ENCODE measurements at places on chromosomes 16 and 17.

DNA sequence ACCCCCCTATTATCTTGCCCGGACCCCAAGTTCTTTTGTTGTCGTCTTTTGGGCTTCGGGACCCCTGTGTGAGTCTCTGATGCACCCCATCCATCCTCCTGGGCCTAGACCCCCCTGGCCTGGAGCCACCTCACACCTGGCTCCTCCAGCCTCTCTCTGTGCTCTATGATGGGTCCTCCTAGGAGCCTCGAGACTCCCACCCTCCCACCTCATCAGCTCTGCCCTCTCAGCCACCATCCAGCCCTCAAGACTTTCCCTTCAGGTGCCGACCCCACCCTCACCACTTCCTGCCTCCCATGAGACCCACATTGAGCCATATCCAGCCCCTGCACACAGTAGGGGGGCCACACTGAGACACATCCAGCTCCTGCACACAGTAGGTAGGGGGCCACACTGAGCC lies 8.7 kb upstream of the ATP2A3 start:
- no peak for DNase-seq

- DNase-seq, result no peak
Observed at GRCh38 chr17:410543-411401, 58.2 kb upstream of the RPH3AL start.

GRCh38 chr16:77986011-77986740 lies 36.2 kb upstream of the CLEC3A start:
- no peak for DNase-seq

GRCh38 chr16:11447272-11447671 lies 102.0 kb downstream of the RMI2 start:
- DNase-seq, result no peak

- DNase-seq, result no peak
Observed at GRCh38 chr16:15866451-15866850, 9.6 kb upstream of the MYH11 start.

- DNase-seq, result no peak
Observed at GRCh38 chr17:13441873-13442272, 159.9 kb downstream of the HS3ST3A1 start.

GRCh38 chr17:2125013-2125535 lies 70.2 kb downstream of the HIC1 start:
- DNase-seq, result no peak

DNA sequence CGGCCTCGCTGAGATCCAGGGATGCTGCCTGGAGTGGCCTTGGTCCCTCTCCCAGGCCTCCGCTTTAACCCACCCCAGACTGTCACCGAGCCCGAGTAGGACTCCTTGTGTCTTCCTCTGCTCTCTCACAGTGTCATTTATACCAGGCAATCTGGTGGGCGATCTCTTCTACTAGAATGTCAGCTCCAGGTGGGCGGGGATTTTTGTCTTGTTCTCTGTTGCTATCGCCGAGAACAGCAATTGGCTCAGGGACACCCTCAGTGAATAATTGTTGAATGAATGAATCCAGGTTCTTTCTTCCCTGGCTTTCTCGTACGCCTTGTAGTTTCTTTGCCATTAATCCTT lies 591 bp downstream of the DHX38 start:
- no peak for DNase-seq

GRCh38 chr17:37247825-37248224 lies 128.0 kb upstream of the C17orf78 start:
- no peak for DNase-seq

DNA sequence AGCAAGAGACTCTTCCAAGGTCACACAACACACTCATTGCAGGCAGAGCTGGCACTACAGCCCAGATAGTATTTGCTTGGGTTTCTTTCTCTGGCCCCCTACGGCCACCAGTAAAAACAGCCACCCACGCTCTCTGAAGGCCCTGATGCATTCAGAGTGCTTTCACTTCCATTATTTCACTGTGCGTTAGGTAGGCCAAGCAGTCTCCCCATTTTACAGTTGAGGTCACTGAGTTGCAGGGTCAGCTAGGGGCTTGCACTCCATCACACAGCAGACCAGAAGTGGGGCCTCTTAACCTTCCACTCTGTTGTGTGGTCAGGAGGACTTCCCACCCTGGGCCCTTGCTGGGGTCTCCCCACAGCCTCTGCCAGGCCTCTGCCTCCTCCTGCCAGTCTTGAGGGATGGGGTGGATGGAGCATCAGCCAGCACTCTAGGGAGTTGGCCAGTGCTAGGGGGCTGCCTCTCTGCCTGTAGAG lies 2.5 kb downstream of the TBX21 start:
- DNase-seq, result no peak

DNA sequence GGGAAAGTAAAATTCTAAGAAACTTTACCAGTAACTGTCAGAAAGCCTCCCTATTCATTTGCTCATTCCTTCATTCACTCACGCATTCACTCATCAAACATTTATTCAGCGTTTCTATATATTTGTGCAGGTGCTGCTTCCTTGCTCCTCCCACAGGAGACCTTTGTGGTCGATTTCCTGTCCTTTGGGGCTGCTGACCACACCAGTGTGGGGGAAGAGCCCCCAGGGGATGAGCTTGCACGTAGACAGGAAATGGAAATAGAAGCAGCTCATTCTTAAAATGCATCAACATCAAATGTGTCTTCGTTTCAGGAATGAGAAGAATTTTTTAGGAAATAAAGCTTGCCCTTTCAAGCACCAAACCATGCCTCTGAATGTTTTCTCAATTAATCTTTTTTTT lies 9.6 kb downstream of the PIK3R6 start:
- DNase-seq, result no peak

- no peak for DNase-seq
Observed at GRCh38 chr17:50498021-50498874, 10.0 kb upstream of the MYCBPAP start.

DNA sequence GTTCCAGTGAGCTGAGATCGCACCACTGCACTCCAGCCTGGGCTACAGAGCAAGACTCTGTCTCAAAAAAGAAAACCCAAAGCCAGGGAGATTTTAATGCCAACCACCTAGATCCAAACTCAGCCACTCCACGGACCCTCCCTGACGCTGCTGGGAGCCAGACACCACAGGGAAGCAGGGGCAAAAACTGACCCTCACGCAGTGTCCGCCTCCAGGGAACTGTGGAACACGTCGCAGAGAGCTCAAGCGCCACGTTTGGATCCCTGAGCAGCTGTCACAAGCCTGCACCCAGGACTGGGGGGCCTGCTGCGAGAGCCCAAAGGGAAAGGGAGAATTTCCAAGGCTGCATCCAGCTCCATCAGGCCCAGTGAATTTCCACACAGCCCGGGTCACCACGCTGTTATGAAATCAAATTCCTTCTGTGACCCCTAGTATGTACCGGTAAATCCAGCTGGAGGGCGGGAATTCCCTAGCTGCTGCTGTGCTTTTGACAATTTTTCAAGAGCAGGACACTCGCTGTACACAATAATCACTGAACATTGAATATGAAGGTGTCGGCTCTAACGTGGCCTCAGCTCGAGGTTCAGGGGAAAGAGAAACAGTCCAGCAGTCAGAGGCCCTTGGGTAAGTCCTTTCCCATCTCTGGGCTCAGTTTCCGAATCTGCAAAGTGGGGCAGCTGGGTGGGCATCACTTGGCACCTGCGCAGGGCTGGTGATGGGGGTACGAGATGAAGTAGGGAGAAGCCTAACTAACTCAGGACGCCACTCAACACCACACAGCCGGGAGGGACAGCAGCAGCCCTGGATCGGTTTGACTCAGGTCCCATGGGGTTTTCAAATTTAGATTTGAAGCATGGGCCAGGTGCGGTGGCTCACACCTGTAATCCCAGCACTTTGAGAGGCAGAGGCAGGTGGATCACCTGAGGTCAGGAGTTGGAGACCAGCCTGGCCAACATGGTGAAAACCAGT lies 8.6 kb downstream of the CARHSP1 start:
- peak; percentile 68 for DNase-seq

DNA sequence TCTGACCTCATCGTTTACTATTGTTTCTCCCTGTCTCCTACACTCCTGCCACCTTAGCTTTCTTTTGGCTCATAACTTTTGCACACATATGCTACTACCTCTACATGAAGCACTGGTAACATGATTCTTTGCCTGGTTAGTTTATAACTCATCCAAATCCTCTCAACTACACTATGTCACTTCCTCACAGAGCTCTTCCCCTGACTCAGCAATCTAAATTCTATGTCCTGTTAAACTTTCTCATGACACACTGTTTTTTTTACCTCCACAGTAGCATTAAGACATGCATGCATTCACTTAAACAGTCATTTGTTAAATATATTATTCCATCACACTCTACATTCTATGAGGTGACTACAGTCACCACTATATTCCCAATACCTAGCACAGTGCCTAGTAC lies 19.7 kb downstream of the APPBP2 start:
- DNase-seq, result no peak

GRCh38 chr17:38898812-38899348 lies 26.5 kb upstream of the LASP1NB start:
- DNase-seq, result no peak

GRCh38 chr17:1882836-1883235 lies 53.0 kb downstream of the RPA1 start:
- DNase-seq, result peak; percentile 36

DNA sequence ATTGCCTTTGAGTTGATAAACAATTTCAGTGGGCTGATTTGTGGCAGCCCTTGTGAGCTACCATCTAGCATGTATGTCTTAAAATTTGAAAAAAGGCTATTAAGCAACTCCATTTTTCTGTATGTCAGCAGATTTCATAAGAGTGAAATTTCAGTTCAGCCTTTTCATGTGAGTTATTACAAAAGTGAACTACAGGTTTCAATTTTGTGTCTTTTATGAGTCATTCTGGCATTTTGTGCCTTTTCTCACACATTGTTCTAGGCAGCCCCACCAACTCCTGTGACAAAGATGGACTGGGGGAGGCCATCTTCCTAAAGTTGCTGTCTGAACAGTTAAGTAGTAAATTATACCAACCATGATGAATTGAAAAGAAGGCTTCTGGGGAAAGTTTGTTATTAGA lies 52.1 kb downstream of the USP10 start:
- no peak for DNase-seq

DNA sequence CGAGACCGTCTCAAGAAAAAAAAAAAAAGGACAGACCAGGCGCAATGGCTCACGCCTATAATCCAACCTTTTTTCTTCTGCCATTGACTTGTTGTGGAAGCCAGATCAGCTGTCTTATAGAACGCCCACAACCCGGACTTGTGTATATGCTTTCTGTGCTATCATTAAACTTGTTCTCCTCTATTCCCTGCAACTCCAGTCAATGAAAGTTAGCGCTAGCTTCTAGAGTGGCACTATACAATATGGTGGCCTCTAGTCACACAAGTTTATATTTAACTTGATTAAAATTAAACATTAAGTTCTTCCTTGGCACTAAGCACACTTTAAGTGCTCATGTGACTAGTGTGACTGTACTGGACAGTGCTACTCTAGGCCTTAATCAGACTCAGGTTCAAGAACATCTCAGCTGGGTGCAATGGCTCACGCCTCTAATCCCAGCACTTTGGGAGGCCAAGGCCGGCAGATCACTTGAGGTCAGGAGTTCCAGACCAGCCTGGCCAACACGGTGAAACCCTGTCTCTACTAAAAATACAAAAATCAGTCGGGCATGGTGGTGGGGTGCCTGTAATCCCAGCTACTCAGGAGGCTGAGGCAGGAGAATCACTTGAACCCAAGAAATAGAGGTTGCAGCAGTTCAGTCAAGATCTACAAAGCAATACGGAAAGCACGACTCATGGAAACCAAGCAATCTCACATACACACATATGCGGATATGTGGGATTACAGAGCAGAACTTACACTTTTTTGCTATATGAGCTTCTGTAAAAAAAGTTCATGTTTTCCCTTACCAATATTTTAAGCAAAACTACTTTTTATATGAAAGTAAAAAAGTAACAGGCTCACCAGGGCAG lies 18.8 kb upstream of the GLG1 start:
- no peak for DNase-seq

DNA sequence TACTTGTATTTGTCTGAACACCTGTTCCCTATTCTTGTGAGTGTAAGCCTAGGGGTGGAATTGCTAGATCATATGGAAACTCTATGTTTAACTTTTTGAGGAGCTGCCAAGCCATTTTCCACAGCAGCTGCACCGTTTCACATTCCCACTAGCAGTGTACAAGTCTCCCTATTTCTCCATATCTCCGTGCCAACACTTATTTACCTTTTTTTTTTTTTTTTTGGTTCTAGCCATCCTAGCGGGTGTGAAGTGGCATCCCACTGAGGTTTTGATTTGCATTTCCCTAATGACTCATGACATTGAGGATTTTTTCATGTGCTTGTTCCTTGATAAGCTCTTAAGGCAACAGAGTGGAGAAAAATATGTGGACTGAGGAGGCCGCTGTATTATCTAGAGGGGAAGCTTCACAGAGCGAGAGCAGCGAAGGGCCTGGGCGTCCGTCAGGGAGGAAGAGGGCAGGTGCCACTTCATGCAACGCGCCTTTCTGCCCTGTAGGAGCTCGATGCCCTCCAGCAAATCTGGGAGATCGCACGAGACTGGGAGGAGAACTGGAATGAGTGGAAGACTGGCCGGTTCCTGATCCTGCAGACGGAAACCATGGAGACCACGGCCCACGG lies 50.0 kb downstream of the DNAH2 start:
- no peak for DNase-seq

DNA sequence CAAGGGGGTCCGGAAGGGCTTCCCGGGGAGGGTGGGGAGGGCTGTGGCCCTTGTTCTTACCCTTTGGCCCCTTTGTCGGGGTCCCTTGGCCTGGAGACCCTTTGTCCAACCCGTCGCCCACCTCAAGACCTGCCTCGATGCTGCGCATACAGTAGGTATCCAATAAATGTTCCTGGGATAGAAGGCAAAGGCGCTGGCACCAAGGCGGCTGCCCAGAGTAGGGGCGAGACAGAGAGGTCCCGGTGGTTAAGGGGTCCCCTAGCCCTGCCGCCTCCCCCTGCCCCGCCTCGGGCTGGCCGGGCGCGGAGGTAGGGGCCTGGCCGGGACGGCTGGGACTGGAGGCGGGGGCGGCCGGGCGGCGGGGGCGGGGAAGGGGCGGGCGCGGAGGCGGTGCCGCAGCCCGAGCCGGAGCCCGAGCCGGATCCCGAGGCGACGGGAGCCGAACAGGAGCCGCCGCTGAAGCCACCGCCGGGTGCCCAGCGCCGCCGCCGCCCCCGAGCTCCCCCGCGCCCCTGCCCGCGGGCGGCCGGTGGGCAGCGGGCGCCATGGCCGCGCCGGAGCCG lies at the start of gene NHERF2:
Gene NHERF2 (plus strand): TSS at position 442 of the 563 bp plus-strand sequence. CDS start 104 bp downstream, at position 546.
- no peak for DNase-seq

DNA sequence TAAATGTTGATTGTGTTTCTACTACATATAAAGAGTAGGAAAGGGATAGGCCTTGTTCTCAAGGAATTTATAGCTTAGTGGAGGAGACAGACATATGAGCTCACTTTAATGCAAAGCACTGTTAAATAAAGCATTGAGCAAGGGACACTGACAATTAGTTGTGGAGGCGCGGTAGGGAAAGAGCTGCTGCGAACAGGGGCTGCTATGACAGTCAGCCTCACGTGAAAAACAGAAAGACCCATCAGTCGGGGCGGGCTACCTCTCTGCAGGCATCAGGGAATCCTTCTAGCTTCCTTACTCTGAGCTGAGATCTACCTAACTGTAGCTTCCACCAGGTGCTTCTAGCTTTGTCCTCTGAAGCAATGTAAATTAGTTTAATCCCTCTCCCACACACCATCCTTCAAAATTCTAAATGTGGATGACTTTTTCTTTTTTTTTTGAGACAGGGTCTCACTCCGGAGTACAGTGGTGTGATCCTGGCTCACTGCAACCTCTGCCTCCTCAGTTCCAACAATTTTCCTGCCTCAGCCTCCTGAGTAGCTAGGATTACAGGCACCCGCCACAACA lies 129.9 kb upstream of the ZFHX3 start:
- DNase-seq, result no peak
